Nasal cavity respiratory epithelium epithelial cell of viscerocranial mucosa (primary cell): ENCODE measurements at places on chromosomes 1 and 21. TPM values are rescaled to one million over a fixed set of nuclear protein-coding genes. Genes with fewer than 3 reads are reported as not detected.

PGD gene
- total RNA-seq, result 127 and 129 TPM in 2 replicates

TSPAN2 gene
- 2.6 TPM in 1 of 2 replicates, not detected in the other for total RNA-seq

ALPL gene
- 0.93 TPM in 1 of 2 replicates, not detected in the other for total RNA-seq

NECTIN4 gene
- 81.0 and 91.3 TPM in 2 replicates for total RNA-seq

OR10Z1 gene
- total RNA-seq, result not detected in 2 replicates

KCNK2 gene
- total RNA-seq, result not detected in 2 replicates

LCE2A gene
- total RNA-seq, result not detected in 2 replicates

CHD5 gene
- total RNA-seq, result under 0.01 and 0.07 TPM in 2 replicates

STUM gene
- not detected in 2 replicates for total RNA-seq

PKP1 gene
- total RNA-seq, result 241 and 397 TPM in 2 replicates

LY9 gene
- total RNA-seq, result not detected in 2 replicates

EPB41 gene
- 29.7 and 54.7 TPM in 2 replicates for total RNA-seq

LRRC71 gene
- not detected in 2 replicates for total RNA-seq

OLFM3 gene
- total RNA-seq, result not detected in 2 replicates

TFF2 gene
- not detected in 2 replicates for total RNA-seq

POU3F1 gene
- under 0.01 and 0.43 TPM in 2 replicates for total RNA-seq

SAMD11 gene
- total RNA-seq, result under 0.01 TPM in 2 replicates

SNRPE gene
- total RNA-seq, result 34.5 and 40.0 TPM in 2 replicates

CFHR5 gene
- not detected in 2 replicates for total RNA-seq

LRRIQ3 gene
- total RNA-seq, result under 0.01 and 0.71 TPM in 2 replicates

MRPL20 gene
- total RNA-seq, result 50.2 and 56.3 TPM in 2 replicates

KCND3 gene
- under 0.01 and 0.36 TPM in 2 replicates for total RNA-seq
